CD4-positive, alpha-beta T cell treated with Interleukin-15 for 4 hours (primary cell): ENCODE measurements at places on chromosomes 5 and 9.

- DNase-seq: peak; percentile 35
Observed at GRCh38 chr9:135925496-135926133, 18.3 kb upstream of the CAMSAP1 start.

- DNase-seq: no peak
Observed at GRCh38 chr5:158590746-158591300, 508.9 kb downstream of the EBF1 start.

- DNase-seq: no peak
Observed at GRCh38 chr5:44663991-44664710, 144.6 kb upstream of the MRPS30 start.

DNA sequence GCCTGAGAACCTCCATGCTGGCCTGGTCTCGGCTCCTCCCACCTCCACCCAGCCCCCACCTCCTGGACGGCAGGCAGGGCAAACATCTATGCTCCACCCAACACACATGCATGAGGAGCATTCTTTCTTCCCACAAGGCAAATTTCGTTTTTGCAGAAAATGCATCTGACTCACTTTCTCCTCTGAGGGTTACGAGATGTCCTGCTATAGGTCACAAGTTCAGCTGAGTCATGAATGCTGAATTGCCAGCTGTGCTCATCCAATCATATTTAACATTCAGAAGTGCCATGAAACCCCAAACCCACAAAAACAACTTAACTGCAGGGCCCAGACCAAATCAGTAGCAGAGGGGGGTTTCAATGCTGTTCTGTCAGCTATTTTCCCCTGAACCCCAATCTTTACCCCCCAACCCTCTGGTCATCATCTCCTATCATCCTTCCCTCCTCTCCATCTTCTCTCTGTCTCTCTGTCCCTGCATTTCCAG is 39.0 kb upstream of the OSMR start:
- no peak for DNase-seq

DNA sequence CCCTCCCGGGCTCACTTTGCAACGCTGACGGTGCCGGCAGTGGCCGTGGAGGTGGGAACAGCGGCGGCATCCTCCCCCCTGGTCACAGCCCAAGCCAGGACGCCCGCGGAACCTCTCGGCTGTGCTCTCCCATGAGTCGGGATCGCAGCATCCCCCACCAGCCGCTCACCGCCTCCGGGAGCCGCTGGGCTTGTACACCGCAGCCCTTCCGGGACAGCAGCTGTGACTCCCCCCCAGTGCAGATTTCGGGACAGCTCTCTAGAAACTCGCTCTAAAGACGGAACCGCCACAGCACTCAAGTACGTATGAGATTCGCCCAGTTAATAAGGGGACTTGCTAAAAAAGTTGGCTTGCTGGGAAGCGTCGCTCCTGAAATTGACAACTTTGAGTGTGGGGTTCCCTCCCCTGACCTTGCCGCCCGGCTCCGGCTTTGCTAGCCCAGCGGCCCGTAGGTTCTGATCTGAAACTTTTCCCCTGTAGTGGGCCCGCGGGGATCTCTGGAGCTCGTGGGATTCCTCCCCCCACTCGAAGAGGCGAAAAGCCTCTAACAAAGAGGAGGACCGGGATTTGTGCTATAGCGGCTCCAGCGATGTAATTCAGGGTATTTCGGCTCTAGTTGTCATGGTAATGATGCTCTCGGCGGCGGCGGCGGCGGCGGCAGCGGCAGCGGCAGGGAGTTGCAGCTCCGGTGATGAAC is 572 bp downstream of the NR4A3 start:
- peak; percentile 37 for DNase-seq

GRCh38 chr5:11143456-11144267 is 382.6 kb upstream of the DAP start:
- no peak for DNase-seq

DNA sequence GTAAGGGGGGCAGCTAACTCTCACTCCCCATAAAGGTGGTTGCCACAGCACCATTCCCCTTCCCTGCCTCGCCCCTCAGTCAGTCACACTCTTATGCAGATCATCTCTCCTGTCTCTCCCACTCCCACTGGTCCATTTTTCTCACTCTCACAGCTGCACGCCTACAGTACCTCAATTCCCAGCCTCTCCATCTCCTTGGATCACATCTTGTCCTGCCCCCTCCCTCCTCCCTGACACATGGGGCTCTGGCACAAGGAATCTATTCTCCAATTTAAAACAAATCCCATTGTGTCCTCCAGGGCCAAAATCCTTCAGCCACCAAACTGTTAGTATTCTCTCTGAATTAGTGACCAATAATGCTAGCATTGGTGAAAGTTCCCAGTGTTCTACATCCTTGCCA is 114.4 kb downstream of the AUH start:
- DNase-seq: no peak

- no peak for DNase-seq
Observed at GRCh38 chr9:97689401-97690180, 7.5 kb downstream of the XPA start.

- DNase-seq: no peak
Observed at GRCh38 chr5:166369807-166370206, 1921.6 kb upstream of the WWC1 start.

DNA sequence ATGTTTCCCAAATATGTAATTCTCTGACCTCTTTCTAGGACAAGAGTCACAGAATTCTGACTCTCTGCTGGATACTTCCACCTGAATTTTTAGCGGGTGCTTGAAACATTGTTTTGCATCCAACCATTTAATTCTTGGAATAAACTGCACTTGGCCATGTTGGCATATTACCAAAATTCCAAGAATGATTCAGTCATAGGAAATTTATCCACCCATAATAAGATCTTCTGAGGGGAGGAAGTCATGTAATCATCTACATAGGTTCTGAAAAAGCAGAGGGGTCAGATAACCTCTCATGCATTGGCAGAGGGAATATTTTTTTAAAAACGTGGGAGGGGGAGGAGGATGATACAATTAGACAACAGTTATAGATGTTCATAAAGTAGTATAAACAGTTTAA is 156.9 kb downstream of the PAM start:
- no peak for DNase-seq

GRCh38 chr9:79700607-79701360 is 129.0 kb downstream of the TLE4 start:
- DNase-seq: no peak

- no peak for DNase-seq
Observed at GRCh38 chr5:174401793-174402192, 322.6 kb upstream of the MSX2 start.

DNA sequence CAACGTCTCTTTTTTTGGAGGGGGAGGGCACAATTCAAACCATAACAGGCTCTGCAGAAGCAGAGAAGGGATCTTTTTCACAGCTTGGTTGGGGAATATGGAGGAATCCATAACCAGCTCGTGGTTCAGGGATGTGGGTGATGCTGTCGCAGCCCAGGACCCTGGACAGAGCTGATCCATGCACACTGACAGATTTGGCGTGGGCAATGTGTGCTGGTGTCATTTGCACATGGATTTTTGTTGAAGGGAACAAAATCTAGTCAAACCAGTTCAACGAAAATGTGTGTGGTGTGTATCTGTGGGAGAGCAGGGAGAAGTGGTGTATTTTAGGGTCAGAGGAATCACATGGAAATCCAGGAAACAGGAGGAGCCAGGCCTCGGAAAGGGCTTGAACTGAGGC is 4.2 kb downstream of the DOCK2 start:
- DNase-seq: no peak

- no peak for DNase-seq
Observed at GRCh38 chr9:128933731-128934130, 12.9 kb downstream of the PHYHD1 start.

DNA sequence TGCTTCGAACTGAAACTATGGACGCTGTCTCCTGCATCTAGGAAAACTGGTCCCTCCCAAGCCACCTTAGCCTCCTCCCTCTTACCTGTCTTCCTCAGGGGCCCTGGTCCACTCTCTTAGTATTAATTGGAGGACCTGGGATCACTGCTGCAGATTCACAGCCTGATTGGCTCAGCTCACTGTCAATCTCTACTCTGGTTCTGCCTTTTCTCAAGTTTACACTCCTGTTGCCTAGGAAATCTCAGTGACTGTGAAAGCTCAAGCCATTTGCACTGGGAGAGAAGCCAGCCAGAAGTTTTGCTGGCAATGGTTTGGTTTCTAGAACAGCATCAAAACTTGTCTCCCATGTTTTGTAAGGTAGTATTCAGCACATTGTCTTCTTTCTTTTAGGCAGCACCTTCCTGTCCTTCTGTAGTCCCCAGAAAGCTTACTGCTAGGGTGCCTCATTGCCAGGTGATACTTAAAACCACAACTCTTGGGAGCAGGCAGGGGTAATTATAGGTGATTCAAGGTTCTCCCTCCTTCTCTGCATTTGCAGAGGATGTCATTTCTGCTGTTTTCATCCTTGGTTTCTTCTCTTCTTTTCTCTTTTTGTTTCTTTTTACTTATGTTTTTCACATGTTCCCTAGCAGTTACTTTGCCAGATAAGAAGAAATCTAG is at the start of gene CAPSL:
Gene CAPSL, minus strand, starts transcription at position 55 of the 660 bp plus-strand sequence. CDS start 17,502 bp downstream, outside the sequence.
- DNase-seq: no peak

DNA sequence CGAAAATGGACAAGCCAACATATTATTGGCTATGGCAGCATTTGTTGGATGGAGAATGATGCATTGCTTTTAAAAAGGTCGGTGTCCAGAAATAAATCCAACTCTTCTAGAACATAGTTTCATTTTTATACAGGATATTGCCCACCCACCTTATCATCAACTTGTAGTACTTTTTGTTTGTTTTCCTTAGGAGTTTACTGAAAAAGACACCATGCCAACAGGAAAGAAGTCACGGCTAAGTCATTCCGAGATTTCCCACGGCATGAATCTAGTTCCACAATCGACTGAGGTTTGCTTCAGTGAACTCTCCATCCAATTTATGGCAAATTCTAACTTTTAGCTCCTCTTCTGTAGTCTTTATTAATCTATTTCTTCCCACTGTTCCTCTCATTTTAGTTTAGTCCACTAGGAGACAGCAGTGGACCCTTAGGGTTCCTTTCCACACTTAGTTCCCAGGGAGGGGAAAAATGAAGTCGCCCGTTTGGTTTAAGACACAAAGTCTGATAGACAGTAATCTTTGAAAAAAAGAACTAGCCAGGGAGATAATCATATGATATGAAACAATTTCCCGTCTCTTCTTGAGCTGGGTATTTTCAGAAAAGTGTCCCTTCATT is 237.5 kb downstream of the AP3B1 start:
- DNase-seq: no peak

- no peak for DNase-seq
Observed at GRCh38 chr5:173961418-173961817, 27.6 kb upstream of the C5orf47 start.

- DNase-seq: no peak
Observed at GRCh38 chr9:83707518-83707767, 315 bp downstream of the UBQLN1 start.

GRCh38 chr5:72476721-72477120 is 30.5 kb downstream of the ZNF366 start:
- no peak for DNase-seq

GRCh38 chr5:17477043-17477442 is 21.0 kb upstream of the TAF11L2 start:
- no peak for DNase-seq

GRCh38 chr5:148364343-148364742 is 19.4 kb upstream of the FBXO38 start:
- DNase-seq: no peak

GRCh38 chr5:142046191-142046590 is 33.4 kb upstream of the GNPDA1 start:
- DNase-seq: no peak

DNA sequence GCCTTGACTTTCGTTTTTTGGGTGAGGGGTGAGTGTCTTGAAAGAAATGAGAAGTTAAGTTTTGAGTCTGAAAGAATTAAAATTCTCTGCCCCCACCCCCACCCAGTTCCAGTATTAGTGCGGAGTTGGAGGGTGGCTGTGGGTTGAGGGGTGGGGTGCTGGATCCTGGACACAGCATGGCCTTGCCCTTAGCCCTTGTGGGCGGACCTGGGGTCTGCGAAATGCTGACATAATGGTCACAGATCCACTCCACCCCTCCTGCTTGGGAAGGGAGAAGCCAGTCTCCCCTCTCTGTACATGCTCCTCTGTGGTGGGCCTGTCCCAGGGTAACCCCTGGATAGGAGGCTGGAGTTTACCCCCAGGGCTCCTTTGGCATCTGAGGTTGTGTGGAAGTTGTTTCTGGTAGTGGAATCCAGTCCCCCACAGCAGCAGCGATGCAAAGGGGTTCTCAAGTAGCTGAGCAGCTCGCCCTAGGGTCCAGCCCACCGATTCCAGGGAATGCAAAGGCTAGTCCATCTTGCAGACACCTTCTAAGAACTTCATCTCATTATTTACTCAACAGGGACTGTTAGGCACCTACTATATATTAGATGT is 42.8 kb upstream of the TCF7 start:
- DNase-seq: no peak

GRCh38 chr5:68368311-68369022 is 152.9 kb downstream of the PIK3R1 start:
- DNase-seq: no peak

GRCh38 chr9:72627956-72628540 is 106.6 kb downstream of the TMC1 start:
- no peak for DNase-seq
